ENCODE measurements at places on chromosomes 7 and 10.

GRCh38 chr7:52863652-52864051 lies 171.8 kb upstream of the POM121L12 start:
- no peak for DNase-seq

GRCh38 chr7:129801882-129802281 lies 150.9 kb downstream of the UBE2H start:
- DNase-seq: no peak

- DNase-seq: no peak
These were observed 66.0 kb downstream of the SUGCT start for GRCh38 chr7:40200791-40201190.

DNA sequence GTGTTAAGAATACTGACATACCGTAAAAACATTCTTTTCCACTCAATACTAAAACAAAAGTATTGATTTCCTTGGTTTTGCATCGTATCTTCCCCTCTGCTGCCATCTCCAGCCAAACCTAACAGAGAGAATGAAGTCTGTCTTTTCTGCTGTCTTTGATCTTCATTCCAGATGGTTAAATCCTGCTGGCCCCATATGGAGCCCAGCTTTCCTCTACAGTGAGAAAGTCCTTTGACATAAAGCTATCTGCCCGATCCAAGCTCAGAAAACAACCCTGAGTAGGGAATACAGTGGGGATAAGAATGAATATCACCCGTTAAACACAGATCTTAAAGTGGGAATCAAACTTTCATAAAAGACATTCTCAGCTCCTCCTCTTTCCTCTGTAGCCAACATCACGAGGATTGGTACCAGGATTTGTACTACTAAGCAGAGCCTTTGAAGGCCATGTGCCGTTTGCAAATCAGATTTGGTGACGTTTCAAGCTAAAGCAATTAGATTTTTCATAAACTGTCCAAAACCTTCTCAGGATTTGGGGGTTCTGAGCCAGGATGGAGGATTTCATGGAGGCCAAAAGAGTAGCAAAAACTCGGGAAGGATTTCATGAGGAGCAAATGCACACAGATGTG lies 30.8 kb upstream of the GPAM start:
- DNase-seq: no peak

DNA sequence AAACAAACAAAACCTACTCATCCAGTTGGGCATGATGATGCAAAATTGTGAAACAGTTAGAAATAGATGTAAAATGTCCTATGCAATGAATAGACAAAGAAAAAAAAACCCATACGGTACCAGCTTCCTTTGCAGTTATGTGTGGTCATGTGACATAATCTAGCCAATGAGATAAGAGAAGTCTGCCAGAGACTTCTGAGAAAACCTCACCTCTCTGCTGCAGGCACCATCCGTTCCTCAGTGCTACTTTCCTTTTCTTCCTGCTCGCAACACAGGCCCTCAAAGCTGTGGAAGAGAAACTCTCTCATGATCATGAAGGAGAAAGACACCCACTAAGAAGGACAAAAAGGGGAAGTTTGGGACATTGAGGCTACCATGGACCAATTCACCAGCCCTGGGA lies 76.8 kb upstream of the CARD11 start:
- DNase-seq: no peak

GRCh38 chr7:120254845-120255244 lies 18.1 kb upstream of the KCND2 start:
- no peak for DNase-seq

GRCh38 chr10:42932735-42933447 lies 144.0 kb upstream of the RET start:
- DNase-seq: no peak

- DNase-seq: no peak
These were observed 187.3 kb downstream of the DPY19L1 start for GRCh38 chr7:34849986-34850385.

DNA sequence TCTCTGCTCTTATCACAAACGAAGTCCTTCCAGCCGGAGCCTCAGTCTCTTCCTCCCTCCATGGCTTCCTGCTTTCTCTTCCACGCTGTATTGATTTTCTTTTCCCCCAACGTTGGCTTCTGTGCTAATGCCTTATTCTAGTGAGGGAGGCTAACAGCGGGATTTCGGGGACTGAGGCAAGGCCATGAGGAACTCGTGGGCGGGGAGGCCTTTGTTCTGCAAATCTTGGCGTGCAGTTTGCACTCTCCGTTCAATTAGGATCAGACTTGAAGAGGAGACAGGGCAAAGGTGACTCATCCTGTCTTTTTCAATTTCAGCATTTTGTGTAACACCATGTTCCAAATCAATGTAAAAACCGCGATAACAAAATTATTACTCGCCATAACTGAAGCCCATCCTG lies 25.3 kb downstream of the EN2 start:
- no peak for DNase-seq

- no peak for DNase-seq
These were observed 58.8 kb downstream of the INSIG1 start for GRCh38 chr7:155356323-155357105.

- peak; percentile 70 for DNase-seq
These were observed 2.2 kb downstream of the CRTAC1 start for GRCh38 chr10:98028168-98028770.

DNA sequence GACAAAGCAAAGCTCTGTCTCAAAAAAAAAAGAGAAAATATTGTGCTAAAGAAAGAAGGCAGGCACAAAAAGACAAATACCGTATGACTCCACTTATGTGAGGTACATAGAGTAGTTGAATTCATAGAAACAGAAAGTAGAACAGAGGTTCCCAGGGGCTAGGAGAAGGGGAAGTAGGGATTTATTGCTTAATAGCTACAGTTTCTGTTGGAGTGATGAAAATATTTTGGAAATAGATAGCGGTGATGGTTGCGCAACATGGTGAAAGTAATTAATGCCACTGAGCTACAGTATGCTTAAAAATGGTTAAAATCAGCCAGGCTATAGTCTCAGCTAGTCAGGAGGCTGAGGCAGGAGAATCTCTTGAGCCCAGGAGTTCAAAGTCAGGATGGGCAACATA lies 18.5 kb upstream of the NPFFR1 start:
- no peak for DNase-seq

DNA sequence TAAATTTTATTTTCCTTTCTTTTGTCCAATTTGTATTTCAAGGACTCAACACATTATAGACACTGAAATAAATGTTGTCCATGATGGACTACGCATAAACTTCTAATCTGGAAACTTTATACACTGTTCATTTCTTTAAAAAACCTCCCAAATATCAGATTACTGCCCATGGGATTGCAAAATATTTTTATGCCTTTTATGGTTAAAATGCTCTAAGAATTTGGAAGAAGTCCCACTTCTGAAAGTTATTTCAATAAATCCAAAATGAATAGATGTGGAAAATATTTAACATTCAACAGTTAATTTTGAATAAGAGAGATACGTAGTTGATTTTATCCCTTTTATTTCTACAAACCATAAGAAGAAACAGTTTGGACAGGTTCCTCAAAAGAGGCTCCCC lies 46.1 kb downstream of the CABCOCO1 start:
- no peak for DNase-seq

GRCh38 chr10:24951201-24952142 lies 934 bp downstream of the PRTFDC1 start:
- DNase-seq: no peak

DNA sequence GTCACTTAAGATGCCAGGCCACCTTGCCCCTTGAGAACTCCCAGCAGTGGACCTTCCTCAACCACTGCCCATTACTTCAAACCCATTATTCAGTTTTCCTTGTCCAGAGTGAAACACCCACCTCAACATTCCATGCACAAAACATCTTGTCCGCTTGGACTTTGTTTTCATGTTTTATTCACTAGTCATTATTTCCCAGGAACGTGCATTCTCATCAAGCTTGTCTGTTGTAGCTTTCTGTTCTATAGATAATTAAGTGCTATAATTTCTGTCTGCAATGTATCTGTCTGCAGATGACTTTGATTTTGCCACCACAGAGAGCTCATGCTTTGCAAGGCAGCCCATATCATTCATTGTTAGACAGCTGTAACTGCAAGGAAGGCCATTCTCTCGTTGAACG lies 117.4 kb downstream of the RAB18 start:
- DNase-seq: no peak

DNA sequence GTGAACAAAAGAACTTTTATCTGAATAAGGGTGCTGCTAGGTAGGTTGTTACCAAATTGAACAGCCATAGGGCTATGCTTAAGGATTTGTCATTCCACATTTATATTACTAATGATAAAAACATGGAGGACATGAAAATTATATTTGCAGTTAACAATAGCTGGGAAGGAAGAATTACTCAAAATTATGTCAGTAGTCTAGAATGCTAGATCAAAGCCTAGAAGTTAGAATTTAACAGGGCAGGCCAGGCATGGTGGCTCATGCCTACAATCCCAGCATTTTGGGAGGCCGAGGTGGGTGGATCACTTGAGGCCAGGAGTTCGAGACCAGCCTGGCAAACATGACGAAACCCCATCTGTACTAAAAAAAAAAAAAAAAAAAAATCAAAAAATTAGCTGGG lies 9.4 kb downstream of the STK17A start:
- DNase-seq: no peak

GRCh38 chr10:47159361-47160260 lies 140.4 kb upstream of the GDF10 start:
- no peak for DNase-seq

- no peak for DNase-seq
These were observed 22.7 kb downstream of the KIAA1549 start for GRCh38 chr7:138958391-138958956.

DNA sequence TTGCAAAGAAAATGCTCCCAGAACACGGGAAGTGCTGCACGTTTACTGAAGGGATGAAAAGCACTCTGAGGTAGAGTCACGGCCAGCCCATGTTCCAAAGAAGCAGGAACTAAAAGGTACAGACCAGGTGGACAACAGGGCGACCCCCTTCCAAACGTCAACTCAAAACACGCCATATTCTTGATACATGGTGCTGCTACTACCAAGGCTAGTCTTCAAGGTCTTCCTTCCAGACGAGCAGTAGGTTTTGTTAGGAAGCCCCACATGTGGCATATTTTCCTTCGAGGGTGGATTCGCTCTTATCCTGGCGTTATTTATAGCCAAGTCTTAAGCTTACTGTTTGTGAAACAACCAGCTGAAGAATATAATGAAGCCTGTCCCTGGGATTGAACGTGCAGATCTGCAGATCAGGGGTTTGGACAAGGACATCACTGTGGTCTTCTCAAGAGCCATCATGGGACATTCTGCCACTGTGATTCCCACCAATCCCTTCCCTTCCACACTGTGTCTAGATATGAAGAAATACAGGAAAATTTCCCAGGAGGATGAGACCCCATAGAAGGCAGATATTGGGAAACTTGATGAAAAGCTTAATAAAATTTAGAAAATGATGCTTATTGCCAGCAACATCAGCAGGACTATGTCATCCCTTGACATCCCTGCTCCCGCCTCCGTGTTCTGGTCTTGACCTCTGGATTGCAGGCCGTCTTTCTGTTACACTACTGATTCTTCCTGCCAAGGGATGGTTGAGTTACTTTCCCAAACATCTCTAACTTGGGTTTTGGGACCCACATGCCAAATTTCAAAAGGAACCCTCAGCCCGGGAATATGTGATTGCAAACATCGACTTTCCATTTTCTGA lies 734.4 kb downstream of the PARD3 start:
- no peak for DNase-seq

GRCh38 chr10:12543589-12543988 lies 194.2 kb downstream of the CAMK1D start:
- DNase-seq: no peak

- DNase-seq: no peak
These were observed 121.6 kb downstream of the SH2D4B start for GRCh38 chr10:80659289-80659688.

DNA sequence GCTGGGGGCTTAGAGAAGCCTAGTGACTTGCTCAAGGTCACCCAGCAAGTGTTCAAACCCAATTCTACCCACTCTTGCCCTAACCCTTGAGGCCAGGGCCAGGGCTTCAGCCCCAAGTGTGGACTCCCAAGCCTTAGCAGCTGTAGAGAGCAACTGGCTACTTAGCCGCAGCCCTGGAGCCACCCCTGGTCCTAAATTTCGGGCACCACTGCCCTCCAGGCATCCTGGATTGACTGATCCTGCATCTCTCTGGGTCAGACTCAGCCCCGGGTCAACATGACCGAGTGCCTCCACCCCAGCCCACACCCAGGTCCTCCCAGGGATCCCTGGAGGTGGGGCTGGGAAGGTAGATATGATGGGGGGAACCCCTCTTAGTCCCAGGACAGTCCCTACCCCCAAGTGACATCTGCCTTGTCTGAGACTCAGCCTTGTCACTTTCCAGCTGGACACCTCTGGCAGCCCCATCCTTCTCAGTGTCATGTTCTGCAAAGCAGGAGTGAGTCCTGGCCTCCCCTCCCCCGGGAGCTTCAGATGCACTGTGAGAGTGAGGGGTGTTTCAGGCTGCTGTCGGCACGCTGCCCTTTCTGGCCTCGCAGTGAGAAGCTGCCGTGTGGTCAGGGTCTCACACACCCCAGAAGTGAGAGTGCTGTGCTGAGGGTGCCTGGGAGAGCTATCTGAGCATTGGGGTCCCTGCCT lies 89.8 kb downstream of the ZMIZ1 start:
- DNase-seq: no peak

GRCh38 chr7:112873831-112874553 lies 83.8 kb upstream of the TMEM168 start:
- no peak for DNase-seq

DNA sequence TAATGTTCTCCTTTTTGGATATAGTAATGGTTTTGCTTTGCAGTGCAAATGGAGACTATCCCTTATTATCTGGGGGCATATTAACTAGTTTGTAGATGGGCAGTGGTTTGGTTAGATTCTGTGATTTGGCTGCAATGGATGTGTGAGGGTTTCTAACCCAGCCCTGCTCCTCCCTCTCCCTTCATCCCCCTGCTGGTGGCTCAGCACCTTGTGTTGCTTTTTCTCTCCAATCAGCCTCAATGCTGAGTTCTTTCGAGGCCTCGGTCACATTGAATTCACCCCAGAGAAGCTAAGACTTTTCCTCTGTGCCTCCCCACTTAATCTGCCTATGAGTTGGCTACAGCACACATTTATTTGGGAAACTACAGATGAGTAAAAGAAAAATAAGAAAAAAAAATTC lies 120.0 kb downstream of the MALRD1 start:
- DNase-seq: no peak

DNA sequence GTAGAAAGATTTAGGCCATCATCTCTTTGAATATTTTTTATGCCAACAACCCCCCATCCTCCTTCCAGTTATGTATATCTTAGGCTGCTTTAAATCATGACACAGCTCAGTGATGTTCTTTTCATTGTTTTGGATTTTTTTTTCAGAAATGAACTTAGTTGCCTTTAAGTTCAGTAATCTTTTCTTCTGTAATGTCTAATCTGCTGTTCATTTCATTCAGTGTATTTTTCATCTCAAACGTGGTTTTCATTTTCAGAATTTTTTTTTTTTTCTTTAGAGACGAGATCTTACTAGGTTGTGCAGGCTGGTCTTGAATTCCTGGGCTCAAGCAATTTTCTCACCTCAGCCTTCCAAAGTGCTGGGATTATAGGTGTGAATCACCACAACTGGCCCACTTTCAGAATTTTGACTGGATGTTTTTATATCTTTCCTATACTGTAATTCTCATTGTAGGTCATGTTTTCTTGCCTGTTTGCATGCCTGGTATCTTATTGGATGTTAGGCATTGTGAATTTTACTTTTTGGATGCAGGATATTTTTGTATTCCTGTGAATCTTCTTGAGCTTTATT lies 8.1 kb downstream of the ZNF487 start:
- no peak for DNase-seq
